ENCODE measurements at places on chromosomes 1 and 21.

GRCh38 chr1:244028701-244029100 lies 22.4 kb upstream of the ZBTB18 start:
- DNase-seq = no peak

DNA sequence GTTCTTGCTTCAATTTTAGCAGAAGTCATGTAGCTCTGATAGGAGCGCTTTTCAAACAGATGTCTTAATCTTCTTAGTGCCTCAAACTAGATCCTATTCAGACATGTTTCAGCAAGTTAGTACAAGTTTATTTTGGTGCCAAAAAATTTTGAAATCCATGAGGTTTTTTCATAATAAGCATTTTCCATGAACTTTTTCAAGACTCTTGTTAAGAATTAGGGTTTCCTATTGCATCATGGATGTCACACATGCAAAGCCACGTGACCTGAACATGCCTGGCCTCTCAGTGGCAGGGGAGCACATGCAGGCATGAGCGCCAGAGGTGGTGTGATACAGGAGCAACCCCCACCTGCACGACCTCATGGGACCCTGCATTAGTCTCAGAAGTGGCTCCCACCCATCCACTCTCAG lies 67.6 kb downstream of the POFUT2 start:
- DNase-seq = no peak

DNA sequence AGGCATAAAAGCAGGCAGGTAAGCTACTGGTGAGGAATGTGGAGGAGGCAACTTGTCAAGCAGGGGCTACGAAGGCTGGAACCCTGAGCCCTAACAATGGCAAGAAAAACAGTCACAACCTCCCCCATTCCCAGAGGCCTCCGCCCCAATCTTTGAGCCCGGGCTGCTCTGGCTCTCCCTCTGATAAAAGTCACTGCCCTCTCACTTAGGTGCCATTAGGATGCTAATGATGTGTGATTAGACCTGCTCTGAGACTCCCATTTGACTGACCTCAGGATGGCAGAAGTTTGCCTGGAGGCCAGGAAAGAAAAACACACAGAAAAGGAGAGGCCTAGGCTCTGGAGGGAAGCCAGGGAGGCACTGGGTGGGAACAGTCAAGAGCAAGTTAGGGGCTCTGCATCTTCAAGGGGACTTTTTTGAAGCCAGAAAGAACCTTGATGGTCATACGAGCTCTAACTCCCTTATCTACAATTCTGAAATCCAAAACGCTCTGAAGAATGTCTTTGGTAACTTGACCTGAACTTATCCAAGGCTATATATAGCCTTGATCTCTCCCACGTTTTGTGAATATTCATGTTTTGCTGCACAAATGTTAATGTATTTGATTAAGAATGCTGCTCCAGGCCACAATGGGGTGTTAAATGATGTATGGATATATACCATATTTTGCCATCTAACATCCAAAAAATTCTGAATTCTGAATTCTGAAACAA lies 98.9 kb downstream of the TRABD2B start:
- DNase-seq = no peak

DNA sequence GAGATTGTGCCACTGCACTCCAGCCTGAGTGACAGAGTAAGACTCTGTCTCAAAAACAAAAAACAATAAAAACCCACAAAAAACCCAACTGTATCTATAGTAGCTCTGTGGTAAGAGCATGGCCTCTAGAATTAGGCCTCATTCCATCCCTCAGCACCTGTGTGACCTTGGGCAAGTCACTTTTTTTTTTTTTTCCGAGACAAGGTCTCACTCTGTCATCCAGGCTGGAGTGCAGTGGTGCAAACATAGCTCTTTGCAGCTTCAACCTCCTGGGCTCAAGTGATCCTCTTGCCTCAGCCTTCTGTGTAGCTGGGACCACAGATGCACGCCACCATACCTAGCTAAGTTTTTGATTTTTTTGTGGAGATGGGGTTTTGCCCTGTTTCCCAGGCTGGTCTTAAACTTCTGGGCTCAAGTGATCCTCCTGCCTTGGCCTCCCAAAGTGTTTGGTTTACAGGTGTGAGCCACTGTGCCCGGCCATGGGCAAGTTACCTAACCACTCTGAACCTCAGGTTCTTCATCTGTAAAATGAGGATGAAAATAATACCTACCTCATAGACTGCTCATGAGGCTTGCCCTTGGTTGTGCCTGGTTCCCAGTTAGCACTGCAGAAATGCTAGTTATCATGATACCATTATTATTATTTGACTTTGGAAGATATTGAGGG lies 15.3 kb upstream of the MYOM3 start:
- no peak for DNase-seq

DNA sequence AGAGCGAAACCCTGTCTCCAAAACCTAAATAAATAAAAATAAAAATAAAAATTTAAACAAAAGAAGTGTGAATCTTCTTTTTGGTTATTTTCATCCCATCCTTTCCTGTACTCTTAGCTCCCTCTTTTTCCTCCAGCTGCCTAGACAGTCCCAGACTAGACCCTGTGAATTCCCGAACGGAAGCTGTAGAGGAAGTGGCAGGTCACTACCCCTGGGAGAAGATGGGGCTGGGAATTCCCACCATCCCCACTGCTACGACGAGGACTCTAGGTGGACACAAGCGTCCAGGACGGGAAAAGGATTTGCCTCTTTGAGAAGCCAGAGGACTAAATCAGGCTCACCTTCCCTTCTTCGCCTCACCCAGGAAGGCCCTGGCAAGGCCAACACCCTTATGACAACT lies 12.6 kb downstream of the RHBDL2 start:
- DNase-seq = no peak

DNA sequence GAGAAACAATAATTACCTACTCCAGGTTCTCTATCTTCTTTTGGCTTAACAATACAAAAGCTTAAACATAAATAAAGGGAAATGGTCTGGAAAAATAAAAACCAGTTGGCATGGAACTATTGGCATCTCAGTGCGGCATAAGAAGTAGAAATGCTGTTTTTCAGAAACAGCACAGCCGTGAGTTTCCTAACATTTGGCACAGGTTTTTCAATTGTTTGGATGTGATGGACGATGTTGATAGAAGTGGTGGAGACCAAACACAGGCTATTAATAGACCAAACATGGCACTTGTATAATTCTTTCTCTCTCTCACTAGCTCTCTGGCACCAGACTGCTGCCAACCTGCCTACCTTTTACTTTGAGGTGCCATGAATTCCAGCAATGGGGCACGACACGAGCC lies 36.2 kb downstream of the KCNN3 start:
- no peak for DNase-seq

- no peak for DNase-seq
These were observed 93.9 kb upstream of the CSF3R start for GRCh38 chr1:36576551-36577110.

- no peak for DNase-seq
These were observed 14.7 kb downstream of the TFF2 start for GRCh38 chr21:42336054-42336453.

DNA sequence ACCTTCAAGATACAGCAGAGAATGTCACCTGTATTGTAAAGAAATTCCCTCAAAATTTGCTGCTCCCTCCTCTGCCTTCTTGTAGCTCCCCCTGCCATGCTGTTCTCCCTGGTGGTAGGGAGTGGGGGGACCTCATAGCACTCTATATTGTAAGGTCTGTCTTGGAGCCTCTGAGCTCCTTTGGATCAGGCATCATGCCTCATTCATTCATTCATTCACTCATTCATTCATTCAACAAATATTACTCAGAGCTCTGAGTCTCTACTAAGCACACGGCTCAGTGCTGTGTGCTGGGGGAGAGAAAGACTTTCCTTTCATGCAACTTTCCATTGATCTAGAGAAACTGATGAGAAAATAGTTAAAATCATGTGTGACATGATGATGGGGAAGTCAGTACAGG lies 27.1 kb upstream of the EPHB2 start:
- DNase-seq = no peak

All from activated CD4-positive, alpha-beta T cell treated with anti-CD3 and anti-CD28 coated beads, Interleukin-2, amount 50 U/mL, for 16 hours (primary cell).